Fibroblast of skin of scalp (primary cell): ENCODE measurements at places on chromosomes 11 and 22.
A peak's percentile ranks its signal among the peaks of the same experiment; 100 is the strongest.

DNA sequence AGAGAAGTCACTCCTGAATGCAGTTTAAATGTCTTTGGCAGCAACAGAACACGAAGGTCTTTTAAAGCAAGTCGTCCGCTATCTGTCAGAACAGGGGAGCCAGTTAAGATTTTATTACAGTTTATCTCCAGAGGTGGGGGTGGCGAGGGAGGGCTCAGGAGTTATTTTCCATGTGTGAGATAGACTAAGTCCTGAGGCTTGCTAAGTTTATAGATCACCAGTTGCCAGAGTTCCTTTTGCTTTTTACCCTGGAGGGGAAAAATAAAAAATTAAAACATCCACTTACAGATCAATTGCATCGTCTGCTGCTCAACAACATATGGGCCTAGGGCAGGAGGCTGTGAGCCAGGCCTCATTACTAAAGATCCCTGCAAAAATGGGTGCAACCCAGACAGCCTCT is 90.7 kb downstream of the SNX19 start:
- peak; percentile 66 for DNase-seq

- no peak for DNase-seq
Observed at GRCh38 chr11:83174008-83174407, 17.1 kb downstream of the PCF11 start.

DNA sequence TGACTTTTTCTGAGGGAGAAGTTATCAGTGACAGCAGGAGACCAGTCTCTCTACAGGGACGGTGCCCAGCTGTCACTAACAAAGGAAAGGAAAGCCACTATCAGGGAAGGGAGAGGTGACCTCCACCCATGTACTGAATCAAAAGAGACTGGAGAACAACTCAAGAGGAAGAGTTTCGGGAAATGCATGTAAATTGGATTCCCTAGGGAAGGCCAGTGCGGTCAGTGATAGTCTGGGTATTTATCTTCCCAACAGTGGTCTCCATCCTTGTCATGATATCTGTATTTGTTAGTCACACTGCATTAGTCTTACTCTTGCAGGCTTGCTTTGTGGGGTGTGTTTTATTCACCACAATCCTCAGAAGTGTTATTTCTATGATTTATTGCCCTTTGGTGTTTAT is 193.4 kb upstream of the KIRREL3 start:
- DNase-seq: no peak

GRCh38 chr11:117903505-117904382 is 25.5 kb downstream of the TMPRSS13 start:
- no peak for DNase-seq

- DNase-seq: no peak
Observed at GRCh38 chr22:38347944-38348750, 30.9 kb upstream of the CSNK1E start.

GRCh38 chr22:19886605-19887255 is 32.1 kb upstream of the GNB1L start:
- peak; percentile 76 for DNase-seq

- DNase-seq: no peak
Observed at GRCh38 chr11:48122656-48123055, 94.0 kb upstream of the OR4B1 start.

DNA sequence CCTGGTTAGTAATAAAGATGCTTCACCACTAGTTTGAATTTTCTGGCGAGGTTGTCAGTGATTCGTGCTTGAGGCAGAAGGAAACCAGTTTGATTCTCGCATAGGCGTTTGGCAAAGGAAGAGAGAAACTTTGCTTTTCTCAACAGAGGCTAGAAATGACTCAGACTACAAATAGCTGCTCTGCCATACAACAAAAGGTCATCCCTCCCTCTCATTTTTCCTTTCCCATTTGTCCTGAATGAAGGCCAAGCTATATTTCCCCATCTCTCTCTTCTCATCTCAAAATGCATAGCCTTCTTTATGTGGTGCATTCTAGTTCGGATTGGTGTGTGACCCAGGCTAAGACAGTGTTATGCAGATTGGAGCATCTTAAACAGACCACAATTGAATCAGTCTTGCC is 741.4 kb downstream of the NTM start:
- DNase-seq: peak; percentile 90

DNA sequence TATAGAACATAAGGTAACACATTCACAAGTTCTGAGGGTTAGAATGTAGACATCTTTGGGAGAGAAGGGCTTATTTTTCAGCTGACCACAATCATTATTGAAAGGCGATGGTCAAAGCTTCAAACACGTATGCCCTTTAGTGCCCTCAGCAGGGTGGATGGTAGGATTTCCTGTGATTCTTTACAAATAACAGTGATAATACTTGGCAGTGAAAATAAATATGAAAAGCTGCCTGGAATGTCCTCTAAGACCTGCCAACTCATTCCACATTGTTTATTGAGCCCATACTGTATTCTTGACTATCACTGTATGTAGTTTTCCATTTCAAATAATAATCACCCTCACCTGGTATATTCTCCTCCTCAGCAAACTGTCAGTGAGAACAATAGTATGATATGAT is 13.7 kb upstream of the MPEG1 start:
- DNase-seq: no peak

- peak; percentile 9 for DNase-seq
Observed at GRCh38 chr22:47853750-47854149, 1091.3 kb downstream of the TBC1D22A start.

DNA sequence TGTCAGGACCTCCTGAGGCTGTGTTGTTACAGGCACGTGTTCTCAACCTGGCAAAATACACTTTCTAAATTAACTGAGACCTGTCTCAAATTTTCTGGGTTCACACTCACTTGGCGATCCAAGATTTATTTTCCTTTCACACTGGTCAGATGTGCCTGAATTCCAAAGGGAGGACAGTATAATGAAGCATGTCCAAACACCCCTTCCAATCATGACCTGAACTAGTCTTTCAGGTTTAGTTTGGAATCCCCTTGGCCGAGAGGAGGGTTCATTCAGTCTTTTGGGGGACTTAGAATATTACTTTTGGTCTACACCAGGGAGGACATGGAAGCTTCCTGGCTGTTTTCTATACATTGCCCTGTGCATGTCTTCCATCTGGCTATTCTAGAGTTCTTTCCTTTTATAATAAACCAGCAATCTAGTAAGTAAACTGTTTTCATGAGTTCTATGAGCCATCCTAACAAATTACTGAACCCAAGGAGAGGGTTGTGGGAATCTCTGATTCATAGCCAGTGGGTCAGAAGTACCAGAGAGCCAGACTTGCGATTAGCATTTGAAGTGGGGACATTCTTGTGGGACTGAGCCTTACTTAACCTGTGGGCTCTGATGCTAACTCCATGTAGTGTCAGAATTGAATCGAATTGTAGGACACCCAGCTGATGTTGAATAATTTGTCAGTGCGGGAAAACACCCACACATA is 14.8 kb upstream of the TMEM216 start:
- peak; percentile 32 for DNase-seq

DNA sequence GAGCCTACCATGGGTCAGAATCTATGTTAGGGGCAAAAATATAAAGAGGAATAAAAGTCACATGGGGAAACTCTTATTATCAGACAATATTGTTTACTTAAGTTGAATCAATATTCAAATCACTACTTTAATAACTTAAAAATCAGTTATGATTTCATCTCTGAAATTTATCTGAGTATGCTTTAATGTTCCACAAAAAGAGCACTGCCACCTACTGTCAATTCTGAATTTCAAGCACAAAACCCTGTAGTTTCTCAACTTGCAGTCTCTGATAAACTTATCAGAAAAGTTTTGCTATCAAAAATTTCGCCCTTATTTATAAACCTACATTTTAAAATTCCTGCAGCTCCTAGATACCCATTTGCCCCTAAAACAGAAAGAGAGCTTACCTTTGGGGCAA is 47.3 kb downstream of the RDX start:
- no peak for DNase-seq

DNA sequence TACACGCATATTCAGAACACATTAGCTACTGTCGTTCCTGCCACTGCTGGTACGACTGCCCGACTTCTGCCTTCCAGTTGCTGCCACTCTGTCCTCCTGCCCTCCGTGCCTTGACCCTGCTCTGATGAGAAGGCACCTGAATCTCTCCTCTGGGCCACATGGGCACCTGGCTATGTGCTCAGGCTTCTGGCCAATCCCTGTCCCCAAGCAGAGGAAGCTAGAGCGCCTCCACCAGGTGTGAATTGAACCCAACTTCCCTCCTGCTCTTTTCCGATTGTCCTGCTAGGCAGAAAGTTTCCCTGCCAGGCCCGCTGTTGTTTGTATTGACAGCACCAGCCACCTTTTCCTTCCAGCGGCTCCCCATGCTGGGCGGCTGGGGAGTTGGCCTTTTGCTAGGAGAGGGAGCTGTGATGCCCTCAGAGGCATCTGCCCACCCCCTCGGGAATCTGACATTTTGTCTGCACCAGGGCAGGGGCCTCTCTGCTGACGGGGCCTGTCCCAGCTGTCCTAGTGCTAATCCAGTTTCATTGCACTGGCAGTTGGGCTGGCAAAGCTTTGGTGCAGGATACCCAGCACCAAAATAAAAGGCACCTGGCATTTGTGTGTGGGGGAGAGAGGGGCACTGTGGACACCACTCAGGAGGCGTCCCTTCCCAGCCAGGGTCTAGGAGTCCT is 118.0 kb downstream of the GRIK4 start:
- no peak for DNase-seq

DNA sequence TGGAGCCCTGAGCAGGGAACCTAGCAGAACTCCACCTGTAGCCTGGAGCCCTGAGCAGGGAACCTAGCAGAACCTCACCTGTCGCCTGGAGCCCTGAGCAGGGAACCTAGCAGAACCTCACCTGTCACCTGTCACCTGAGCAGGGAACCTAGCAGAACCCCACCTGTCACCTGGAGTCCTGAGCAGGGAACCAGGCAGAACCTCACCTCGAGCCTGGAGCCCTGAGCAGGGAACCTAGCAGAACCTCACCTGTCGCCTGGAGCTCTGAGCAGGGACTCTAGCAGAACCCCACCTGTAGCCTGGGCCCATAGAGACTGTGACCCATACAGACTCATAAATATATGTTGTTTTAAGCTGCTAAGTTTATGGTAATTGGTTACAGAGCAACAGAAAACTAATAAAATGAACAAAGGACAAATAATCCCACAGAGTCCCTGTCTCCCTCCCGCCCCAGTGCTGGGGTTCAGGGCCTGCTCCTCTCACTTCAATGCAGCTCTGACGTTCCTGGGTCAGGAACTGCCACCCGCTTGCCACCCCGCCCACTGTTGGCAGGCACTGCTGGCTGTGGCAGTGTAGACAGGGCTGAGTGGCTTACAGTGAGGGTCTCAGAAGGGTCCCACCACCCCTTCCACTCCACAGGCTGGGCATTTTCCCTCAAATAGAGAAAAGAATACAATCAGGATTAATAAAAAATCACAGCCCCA is 259.1 kb downstream of the TBC1D22A start:
- DNase-seq: no peak

DNA sequence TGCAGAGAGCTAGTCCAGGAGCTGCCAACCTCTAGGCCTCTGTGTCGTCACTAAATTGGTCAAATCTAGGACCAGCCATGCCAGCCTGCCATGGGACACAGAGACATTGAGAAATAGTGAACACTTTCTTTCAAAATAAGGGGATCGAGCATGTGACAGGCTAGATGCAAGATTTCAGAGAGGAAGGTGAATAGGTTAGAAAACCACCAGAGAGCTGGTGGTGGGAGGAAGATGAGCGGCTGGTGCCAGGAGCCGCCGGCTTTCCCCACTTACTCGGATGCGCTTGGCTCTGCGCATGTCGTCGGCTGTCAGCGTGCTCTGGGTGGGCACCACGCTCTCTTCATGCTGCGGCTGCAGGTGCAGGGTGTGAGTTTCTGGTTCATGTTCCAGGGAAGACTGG is 35.4 kb upstream of the NFRKB start:
- DNase-seq: no peak

DNA sequence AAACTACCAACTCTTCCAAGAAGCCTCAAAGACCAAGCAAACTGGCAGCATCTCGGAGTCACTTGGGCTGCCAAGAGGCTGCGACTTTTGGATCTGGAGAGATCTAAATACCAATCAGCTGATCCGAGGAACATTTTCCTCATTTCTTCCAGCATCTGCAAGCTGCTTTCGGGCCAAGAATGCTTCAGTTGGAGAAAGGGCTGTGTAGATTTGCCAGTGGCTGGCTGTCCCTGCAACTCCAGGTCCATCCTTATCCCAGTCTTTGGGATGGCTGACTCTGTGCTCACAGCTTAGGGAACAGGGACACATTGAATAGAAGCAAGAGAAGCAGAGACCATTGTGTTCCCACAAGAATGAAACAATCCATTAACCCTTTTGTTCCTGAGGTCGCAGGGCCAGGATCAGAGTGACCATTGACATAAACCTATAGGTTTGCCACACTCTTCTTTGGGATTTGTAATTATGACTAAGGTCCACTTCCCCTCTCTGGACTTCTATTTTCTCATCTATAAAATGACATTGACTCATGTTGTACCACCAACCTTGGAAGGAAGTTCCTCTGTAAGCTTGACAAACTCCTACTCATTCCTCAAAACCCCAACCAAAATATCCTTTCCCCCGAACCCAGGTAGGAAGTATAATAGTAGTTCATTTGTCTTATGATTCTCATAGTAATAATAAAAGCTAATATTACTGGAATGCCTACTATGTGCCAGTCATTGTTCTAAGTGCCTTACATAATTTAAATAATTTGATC is 340.8 kb downstream of the MN1 start:
- DNase-seq: peak; percentile 84

- DNase-seq: no peak
Observed at GRCh38 chr22:46483353-46483752, 54.1 kb downstream of the CELSR1 start.

DNA sequence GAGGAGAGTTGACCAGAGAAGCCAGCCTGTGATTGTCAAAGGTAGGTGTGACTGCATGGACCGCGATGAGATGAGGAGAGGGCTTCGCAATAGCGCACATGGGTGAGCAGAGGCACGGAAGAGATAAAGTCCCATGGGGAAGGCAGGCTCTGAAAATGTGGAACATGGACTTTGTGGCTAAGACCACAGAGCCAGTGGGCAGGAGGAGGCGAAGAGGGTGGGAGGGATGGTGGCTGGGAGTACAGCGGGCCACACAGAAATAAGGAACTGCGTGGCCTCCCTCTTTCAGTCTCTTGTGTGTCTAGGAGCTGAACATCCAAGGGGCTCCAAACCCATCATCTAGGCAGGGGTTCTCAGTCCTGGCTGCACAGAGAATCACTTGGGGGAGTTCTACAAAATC is 98.6 kb downstream of the TENM4 start:
- no peak for DNase-seq

GRCh38 chr11:22976146-22976545 is 115.9 kb upstream of the CCDC179 start:
- DNase-seq: peak; percentile 67

- DNase-seq: peak; percentile 11
Observed at GRCh38 chr11:92048415-92048814, 176.2 kb upstream of the FAT3 start.

DNA sequence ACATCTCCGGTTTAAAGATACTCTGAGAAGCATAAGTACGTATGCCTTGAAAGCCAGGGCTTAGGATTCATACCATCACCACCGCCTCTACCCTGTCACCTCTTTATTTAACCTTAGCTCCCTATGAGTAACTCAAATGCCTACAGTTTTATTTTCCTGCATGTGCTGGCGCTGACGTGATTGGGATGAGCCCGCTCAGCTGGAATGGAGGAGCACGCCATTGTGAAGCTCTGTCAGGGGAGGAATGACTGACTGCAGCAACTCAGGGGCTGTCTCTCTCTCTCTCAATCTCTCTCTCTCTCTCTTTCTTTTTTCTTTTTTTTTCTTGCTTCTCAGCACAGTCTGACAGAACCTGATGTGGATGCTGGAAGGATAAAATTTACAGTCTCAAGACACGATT is 12.4 kb downstream of the CAVIN3 start:
- DNase-seq: peak; percentile 39

- DNase-seq: peak; percentile 38
Observed at GRCh38 chr22:20436768-20437612, 635 bp downstream of the SCARF2 start.

- DNase-seq: no peak
Observed at GRCh38 chr22:39284983-39285382, 34.4 kb downstream of the RPL3 start.
